ENCODE measurements at places on chromosomes 2 and 18. TPM values are rescaled to one million over a fixed set of nuclear protein-coding genes. Genes with fewer than 3 reads are reported as not detected.

The KLHL41 gene
- 0.17 TPM for total RNA-seq

The SLC35F6 gene
- total RNA-seq = 39.2 TPM

The WIPF1 gene
- 23.9 TPM for total RNA-seq

The TAF4B gene
- total RNA-seq = 4.8 TPM

The CARF gene
- 1.1 TPM for total RNA-seq

The EMILIN2 gene
- 12.7 TPM for total RNA-seq

The FOXI3 gene
- total RNA-seq = not detected

The ZCCHC2 gene
- 7.8 TPM for total RNA-seq

The TGIF1 gene
- 131 TPM for total RNA-seq

The CFC1 gene
- not detected for total RNA-seq

The FRZB gene
- total RNA-seq = 0.07 TPM

The PPIG gene
- total RNA-seq = 28.9 TPM

The TRIM54 gene
- 0.72 TPM for total RNA-seq

The PROC gene
- total RNA-seq = 4.6 TPM

The GALR1 gene
- not detected for total RNA-seq

The DIS3L2 gene
- total RNA-seq = 12.3 TPM

The ANKRD53 gene
- not detected for total RNA-seq

The CD207 gene
- total RNA-seq = not detected
